Globus pallidus (tissue), 1 donor: ENCODE measurements at places on chromosomes 3 and 15.

GRCh38 chr15:82804575-82804949, 1.3 kb downstream of the FSD2 start:
- no peak for DNase-seq

- no peak for DNase-seq
Observed at GRCh38 chr3:9079676-9080075, 116.4 kb upstream of the RAD18 start.

- no peak for DNase-seq
Observed at GRCh38 chr3:72746430-72747411, 101.5 kb downstream of the SHQ1 start.

GRCh38 chr3:181916013-181916412, 204.3 kb downstream of the SOX2 start:
- DNase-seq, result no peak

DNA sequence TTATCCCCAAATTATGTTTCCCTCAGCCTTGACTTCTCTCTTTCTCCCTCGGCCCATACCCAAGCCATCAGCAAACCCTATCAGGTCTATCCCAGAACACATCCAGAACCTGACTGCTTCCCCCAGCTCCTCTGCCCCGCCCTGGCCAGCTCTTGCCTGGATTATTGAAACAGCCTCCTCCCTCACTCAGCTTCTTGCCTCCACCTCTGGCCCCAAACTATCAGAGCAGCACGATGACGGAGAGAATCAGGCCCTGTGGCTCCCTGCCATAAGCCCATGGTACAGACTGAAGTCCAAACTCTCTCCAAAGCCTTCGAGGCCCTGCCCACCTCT, 105.3 kb upstream of the LINGO1 start:
- DNase-seq, result no peak

- DNase-seq, result no peak
Observed at GRCh38 chr3:130256821-130257340, 88.6 kb upstream of the COL6A5 start.
